ENCODE measurements at places on chromosomes 11 and 22. TPM values are rescaled to one million over a fixed set of nuclear protein-coding genes. Genes with fewer than 3 reads are reported as not detected.
A peak's percentile ranks its signal among the peaks of the same experiment; 100 is the strongest.

DNA sequence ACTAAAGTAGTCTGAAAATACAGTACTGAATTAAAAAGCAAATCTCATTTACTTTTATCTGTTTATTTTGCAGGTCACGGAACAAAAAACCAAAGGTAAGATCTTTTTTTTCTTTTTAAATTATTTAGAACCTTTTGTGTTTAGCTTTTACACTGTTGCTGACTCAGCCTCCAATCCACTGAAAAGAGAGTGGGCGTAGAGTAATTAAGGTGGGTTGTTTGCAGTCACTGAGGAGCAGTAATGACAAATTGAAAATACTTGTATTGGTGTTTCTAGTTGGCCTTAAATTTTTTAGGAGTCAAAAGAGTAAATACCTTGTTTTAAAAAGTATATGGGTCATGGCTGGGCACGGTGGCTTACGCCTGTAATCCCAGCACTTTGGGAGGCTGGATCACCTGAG, 73.4 kb downstream of the TNRC6B start:
- H3K4me1 ChIP-seq = peaks cover 59% of the 10 kb centered on the region
- peak overlapping the region; percentile 44 for H3K27ac ChIP-seq
- DNase-seq = no peak

DNA sequence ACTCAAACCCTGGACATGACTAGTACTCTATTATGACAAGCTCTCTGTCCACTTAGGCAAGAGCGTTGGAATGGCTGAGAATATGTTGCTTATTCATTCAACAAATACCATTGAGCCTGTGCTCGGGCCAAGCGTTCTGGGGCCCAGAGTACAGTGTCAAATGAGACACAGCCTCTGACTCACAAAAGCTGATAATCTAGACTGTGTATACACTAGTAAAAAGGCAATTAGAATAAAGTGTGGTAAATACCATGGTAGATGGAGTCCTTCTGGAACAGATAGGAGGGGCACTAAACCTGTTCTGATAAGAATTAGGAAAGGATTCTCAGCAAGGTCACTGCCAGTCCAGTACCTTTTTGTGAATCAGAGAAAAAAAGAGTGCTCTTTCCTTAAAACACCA, 24.7 kb downstream of the KCNE3 start:
- peaks cover 3% of the 10 kb centered on the region for H3K4me1 ChIP-seq
- no peak for DNase-seq
- H3K36me3 ChIP-seq = no peaks in the 10 kb centered on the region
- no peak overlapping the region for H3K4me3 ChIP-seq
- no peaks in the 10 kb centered on the region for H3K27me3 ChIP-seq

DNA sequence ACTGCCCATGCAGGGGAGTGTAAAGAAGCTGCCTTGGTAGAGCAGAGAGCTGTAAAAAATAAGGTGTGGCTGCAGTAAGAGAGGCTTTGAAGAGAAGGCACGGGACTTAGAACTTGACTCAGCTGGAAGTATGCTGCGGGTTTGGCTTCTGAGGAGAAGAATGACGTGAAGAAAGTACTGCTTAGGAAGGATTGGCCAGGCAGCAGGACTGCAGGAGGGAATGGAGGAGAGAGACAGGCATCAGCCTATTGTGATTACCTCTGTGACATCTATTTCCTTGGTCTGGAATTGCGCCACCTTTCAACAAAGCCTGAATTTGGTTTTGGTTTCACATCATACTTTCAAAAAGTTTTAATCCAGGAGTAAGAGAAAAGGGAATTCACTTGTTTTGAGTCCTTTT, 22.5 kb downstream of the PRRG4 start:
- peaks cover 12% of the 10 kb centered on the region for H3K27me3 ChIP-seq
- H3K36me3 ChIP-seq = no peaks in the 10 kb centered on the region
- DNase-seq = no peak
- no peak overlapping the region for H3K27ac ChIP-seq
- H3K4me1 ChIP-seq = no peaks in the 10 kb centered on the region

GRCh38 chr11:128597209-128597608, 9.9 kb upstream of the ETS1 start:
- H3K4me1 ChIP-seq = peaks cover 33% of the 10 kb centered on the region
- H3K36me3 ChIP-seq = peaks cover 1% of the 10 kb centered on the region
- DNase-seq = no peak

GRCh38 chr11:128155590-128155989, 431.8 kb downstream of the ETS1 start:
- DNase-seq = no peak
- no peak overlapping the region for H3K4me3 ChIP-seq
- no peaks in the 10 kb centered on the region for H3K36me3 ChIP-seq
- H3K27me3 ChIP-seq = no peaks in the 10 kb centered on the region
- H3K4me1 ChIP-seq = peaks cover 12% of the 10 kb centered on the region
- no peak overlapping the region for H3K27ac ChIP-seq

DNA sequence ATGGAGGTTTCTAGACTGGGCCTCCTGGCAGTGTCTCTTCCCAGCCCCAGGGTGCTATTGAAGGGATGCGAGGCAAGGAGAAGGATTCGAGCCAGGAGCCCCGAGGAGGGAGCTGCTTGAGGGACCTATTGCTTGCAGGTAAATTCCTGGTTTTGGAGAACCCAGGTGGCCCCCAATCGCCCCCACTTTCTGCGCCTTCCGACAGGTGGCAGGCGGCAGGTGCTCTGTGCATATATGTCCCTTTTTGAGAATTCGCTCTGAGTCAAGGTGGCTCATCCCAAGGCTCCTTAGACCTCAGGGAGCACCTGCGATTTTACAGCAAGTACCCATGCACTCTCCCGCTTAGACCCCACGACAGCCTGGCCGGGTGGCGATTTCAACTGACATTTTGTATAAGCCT, 40.3 kb upstream of the SHISAL1 start:
- H3K4me3 ChIP-seq = no peak overlapping the region
- no peak for DNase-seq
- no peak overlapping the region for H3K27ac ChIP-seq
- H3K4me1 ChIP-seq = peaks cover 18% of the 10 kb centered on the region
- peaks cover 46% of the 10 kb centered on the region for H3K27me3 ChIP-seq
- no peaks in the 10 kb centered on the region for H3K36me3 ChIP-seq

DNA sequence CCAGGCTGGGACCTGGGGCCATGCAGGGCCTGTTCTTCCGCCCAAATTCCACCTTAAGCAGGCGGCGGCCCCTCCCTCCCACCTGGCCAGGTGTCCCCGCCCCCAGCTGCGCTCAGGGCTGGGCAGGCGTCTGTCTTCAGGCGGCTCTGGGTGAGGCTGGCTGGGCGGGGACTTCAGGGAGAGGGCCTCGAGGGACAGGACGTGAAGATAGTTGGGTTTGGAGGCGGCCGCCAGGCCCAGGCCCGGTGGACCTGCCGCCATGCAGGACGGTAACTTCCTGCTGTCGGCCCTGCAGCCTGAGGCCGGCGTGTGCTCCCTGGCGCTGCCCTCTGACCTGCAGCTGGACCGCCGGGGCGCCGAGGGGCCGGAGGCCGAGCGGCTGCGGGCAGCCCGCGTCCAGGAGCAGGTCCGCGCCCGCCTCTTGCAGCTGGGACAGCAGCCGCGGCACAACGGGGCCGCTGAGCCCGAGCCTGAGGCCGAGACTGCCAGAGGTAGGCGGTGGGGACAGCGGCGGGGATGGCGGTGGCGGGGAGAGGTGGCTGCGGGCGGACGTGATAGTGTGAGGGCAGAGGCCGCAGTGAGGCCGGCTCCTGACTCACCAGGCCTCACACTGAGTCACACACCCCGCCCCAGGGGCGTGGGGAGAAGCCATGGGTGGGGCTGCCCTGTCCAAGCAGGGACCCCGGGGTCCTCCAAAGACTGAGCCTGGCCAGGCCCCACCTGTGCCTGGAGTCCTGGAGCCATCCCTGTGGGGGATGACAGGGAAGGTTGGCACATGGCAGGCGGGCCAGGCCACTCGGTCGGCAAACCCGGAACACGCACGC, at the start of gene PKP3:
Gene PKP3 (plus strand): TSS at position 176 of the 824 bp plus-strand sequence. CDS start 84 bp downstream, at position 260.
- H3K27me3 ChIP-seq = no peaks in the 10 kb centered on the region
- peaks cover 3% of the 10 kb centered on the region for H3K36me3 ChIP-seq
- DNase-seq = no peak
- H3K27ac ChIP-seq = no peak within 1 kb of the TSS
- no peaks in the 10 kb centered on the region for H3K4me1 ChIP-seq

DNA sequence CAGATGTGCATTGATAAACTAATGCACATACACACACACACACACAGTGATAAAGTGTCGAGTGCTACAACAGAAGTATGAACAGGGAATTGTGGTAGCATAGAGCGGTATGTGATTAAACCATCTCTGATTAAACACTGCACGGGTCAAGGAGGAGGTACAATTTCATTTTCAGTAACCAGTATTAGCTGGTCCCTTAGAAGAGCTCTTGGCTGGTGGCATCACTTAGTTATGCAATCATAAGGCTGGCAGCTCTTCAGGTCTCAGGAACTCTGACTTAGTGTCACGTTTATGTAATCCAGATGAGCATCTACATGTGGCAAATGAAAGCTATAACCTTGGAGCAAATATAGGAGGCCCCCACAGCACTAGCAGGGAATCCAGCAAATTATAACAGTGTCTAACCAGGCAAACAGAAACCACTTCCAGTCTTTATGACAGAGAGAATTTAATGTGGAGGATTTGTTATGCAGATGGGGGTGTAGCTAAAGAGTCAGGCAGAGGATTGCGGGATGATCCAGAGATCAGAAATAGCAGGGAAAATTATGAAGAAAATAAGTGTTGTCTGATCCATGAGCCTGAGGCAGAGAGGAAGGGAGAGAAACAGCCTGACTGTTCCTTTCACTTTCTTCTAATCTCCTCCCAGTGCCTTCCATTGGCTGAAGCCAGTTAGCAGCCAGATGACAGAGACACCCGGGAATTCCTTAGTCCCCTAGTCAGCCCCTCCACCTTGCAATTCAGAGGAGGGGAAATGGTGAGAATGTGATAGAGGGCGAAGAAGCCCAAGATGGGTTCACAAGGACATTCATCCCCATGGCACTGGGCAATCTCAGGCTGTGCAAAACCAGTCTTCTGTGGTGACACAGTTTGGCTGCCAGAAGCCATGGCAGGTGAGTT, 533.1 kb upstream of the TENM4 start:
- no peaks in the 10 kb centered on the region for H3K4me1 ChIP-seq
- H3K36me3 ChIP-seq = no peaks in the 10 kb centered on the region
- no peaks in the 10 kb centered on the region for H3K27me3 ChIP-seq
- no peak overlapping the region for H3K4me3 ChIP-seq

NRGN gene
- 7.8 TPM for total RNA-seq

SCGB1A1 gene
- total RNA-seq = not detected

KRTAP5-7 gene
- not detected for total RNA-seq

Data from activated naive CD8-positive, alpha-beta T cell treated with anti-CD3 and anti-CD28 coated beads for 36 hours (primary cell).